ENCODE measurements at places on chromosomes 2 and 18. TPM values are rescaled to one million over a fixed set of nuclear protein-coding genes. Genes with fewer than 3 reads are reported as not detected.

Gene RAD51AP2
- total RNA-seq: not detected

Gene LYG2
- total RNA-seq: not detected

Gene TIA1
- 100 TPM for total RNA-seq

Gene COL3A1
- 5,666 TPM for total RNA-seq

Gene TMEM17
- 1.8 TPM for total RNA-seq
